Central memory CD4-positive, alpha-beta T cell (primary cell): ENCODE measurements at places on chromosomes 3 and 15.

DNA sequence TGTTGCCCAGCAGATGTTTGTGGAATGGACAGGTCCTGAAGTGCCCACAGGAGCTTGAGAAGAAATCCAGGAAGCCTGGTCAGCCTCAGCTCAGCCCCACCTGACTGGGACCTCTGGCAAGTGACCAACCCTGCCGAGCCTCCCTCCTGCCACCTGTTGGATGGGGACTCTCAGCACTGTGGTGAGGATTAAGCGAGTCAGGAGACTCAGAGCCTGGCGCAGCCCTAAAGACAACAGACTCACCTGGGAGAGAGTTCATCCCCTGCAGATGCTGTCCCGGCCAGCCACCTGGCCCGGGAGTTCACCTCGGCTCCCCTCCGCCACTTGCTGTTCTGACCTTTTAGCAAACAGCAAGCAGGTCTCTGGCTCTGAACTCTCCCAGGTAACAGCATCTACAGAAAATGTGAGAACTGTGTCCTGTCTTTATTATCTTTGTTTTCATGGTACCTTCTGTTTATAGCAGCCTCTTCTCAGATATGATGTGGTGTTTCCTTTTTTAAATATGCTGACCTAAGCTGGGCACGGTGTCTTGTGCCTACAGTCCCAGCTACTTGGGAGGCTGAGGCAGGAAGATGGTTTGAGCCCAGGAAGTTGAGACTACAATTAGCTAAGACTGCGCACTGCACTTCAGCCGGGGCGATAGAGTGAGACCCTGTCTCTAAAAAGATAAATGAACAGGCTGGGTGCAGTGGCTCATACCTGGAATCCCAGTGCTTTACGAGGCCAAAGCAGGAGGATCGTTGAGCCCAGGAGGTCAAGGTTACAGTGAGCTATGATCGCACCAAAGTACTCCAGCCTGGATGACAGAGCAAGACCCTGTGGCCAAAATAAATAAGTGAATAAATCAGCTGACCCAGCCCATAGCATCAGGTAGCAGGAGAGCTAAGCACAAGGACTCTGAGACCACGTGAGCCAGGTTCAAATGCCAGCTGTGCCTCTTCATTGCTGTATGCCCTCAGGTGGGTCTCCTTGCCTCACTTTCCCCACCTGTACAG, 32.4 kb upstream of the SLC6A6 start:
- DNase-seq: no peak

- no peak for DNase-seq
These were observed 43.8 kb downstream of the SPATA16 start for GRCh38 chr3:173096994-173097785.

GRCh38 chr15:66895794-66896453, 169.5 kb upstream of the SMAD3 start:
- no peak for DNase-seq

DNA sequence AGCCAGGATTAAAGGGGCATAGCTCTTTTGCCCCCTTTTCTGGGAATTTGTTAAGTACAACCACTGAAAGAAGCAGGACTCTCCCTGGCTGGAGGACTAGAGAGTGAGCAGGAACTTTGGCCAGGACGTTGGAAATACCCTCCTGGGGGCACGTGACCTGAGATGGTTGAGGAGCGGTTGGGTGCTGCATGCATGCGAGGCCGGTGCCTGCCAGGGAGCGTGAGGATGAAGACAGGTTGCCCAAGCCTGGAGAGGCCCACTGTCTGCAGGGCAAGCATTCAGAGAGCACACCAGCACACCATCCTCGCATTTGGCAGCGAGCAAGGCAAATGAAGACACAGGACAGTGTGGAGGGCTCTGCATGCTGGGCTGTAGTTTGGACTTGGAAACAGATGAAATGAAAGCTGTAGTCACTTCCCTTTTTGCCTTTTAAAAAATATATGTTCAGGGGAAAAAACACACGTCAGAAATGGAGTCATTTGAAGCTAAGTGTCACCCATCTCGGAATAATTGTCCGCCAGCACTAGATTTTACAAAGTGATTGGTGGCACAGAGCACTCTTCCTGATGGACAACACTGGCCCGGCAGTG, 217.6 kb downstream of the SLCO3A1 start:
- no peak for DNase-seq

GRCh38 chr3:14829811-14830210, 11.0 kb downstream of the FGD5 start:
- DNase-seq: no peak

DNA sequence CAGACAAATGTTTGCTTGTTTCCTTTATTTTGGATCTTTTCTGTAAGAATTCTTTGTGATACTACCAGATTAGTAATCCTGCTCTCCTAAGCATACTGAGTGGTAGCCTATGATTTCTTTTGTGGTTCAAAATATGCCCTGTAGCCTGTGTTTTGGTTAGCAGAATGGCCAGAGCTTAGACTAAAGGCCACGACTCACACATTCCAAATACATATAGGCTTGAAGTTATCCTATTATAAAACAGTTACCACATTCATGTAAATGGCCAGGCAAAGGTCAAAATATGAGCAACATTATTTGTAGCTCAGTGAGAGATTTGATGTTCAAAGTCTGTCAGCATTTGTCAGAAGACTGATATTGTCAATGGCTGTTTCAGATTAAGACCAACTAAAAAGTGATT, 84.5 kb downstream of the MITF start:
- no peak for DNase-seq

DNA sequence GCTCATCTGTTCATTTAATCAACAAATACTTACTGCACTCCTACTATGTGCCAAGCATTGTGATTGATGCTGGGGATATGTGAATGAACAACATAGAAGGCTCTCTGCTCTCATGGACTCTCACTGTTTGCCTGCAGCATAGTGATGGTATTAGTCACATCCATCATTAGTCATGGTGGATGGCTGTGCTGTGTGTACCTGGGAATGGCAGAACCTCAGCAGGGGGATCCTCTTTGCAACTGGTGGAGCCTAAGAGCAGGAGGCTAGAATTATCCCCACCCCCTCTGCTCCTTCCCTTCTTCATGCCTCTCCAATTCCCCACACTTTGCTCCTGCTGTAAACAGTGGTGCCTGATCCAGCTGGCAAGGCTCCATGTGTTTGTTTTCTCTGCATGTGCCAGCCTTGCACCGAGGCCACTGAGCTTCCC, 20.5 kb downstream of the BOC start:
- DNase-seq: no peak

DNA sequence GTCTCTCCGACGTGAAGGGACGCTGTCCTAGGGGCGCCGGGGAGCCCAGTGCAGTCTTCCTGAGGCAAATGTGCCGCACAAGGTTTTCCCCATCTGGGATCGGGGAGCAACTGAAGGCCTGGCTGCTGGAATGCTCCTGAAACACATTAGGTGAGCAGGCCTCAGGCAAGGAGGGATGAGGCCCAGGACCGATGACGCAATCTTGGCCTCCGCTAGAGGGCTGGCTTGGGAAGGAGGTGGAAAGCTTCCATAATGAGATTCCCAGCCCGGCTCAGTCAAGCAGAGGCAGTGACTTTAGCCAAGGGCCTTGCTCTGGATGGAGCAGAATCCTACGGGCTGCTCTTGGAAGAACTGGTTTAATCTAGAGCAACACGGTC, 50.8 kb downstream of the CPN2 start:
- DNase-seq: no peak

- no peak for DNase-seq
These were observed 141.1 kb upstream of the ZNF385D start for GRCh38 chr3:21892104-21892503.

GRCh38 chr15:64623347-64623996, 151.9 kb downstream of the RBPMS2 start:
- DNase-seq: no peak

GRCh38 chr3:193788189-193788991, 195.4 kb downstream of the OPA1 start:
- DNase-seq: no peak

GRCh38 chr3:119601154-119601553, 3.5 kb downstream of the PLA1A start:
- no peak for DNase-seq

GRCh38 chr3:84439476-84439875, 519.3 kb upstream of the CADM2 start:
- no peak for DNase-seq

- peak; percentile 48 for DNase-seq
These were observed 113.5 kb upstream of the LMOD3 start for GRCh38 chr3:69235882-69236281.

- no peak for DNase-seq
These were observed 52.7 kb downstream of the SLC25A36 start for GRCh38 chr3:140994316-140994715.

DNA sequence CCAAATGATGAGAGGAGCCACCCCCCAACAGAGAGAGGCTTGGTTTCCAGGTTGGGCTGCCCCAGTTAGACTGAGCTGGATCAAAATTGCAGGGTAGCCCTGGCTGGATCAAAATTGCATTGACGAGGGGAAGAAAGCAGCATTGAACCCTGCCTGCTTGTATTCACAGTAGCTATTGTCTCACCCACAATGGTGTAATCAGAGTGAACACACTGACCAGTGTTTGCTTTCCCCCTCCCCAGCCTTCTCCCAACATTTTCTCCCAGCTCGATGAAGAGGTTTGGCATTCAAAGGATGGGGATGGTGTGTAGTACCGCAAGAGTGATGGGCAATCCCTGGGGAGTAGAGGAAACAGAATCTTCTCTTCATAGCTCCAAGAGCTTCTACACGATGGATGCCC, 223.8 kb downstream of the ADAMTS9 start:
- no peak for DNase-seq

DNA sequence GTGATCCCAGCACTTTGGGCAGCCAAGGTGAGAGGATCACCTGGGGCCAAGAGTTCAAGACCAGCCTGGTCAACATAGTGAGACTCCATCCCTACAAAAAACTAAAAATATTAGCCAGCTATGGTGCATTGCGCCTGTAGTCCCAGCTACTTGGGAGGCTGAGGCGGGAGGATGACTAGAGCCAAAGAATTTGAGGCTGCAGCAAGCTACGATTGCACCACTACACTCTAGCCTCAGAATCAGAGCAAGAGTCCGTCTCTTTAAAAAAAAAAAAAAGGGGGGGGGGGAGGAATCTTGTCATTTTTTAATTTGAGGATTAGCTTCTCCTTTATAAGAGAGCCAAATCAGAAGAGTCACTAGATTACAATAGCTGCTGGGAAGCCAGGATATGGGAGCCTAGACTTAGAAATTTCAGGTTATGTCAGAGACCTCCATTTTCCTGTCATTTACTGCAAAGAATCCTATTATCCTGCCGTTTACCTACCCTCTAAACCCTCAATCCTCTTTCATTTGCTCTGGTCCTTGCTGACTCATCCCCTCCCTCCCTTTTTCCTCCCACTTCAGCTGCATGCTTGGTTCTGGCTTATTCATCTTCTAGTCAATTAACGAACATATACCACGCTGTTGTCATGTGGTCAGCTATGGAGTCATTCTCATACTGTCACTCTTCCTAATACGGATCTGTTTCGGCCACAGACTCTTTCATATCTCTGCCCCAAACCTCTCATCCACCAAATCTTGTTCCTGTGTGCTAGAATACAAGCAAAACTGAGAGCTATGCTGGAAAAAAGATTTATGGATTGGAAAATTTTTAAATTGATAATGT, 83.8 kb upstream of the PPIB start:
- DNase-seq: no peak

DNA sequence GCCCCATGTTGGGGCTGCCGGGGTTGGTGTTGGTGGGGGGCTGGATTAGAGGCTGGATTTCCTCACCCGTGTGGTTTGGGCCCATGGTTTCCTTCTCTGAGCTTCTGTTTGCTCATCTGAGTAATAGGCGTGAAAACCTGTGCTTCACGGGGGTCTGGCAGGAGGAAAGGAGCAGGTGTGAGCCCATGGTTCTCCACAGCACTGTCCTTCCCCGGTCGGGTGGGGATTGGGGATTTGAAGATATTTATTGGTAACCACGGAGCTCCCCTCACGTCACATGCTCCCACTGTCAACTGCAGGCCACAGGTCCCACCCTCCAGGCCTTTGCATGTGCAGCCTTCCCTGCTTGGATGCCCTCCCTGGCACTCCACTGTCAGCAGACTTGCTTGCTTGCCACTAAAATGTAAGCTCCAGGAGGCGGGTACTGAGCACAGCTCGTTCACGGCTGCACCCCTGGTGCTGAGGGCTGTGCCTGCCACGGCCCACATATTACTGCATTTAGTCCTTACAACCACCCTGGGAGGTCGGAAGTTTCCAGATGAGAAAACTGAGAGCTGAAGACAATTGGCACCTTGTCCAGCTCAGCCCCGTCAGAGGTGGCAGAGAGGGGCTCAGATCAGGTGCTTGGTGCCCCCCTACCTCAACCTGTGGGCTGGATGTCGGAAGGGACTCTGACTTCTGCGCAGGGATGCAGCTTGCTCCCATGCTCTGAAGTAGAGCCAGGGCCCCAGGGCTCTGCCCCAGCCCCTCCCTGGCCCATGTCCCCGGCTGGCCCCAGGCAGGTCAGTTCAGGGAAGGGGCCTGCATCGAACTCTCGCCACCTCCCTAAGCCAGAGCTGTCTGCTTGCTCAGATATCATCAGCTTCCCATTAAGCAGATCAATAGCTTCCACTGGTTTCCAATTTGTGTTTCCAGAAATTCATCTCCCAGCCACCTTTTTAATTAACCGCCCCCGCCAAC, 29.4 kb upstream of the IQSEC1 start:
- DNase-seq: no peak

- DNase-seq: no peak
These were observed 85.2 kb downstream of the STRIT1 start for GRCh38 chr3:155208183-155208800.

GRCh38 chr3:146640955-146641867, 36.1 kb upstream of the PLSCR5 start:
- no peak for DNase-seq

DNA sequence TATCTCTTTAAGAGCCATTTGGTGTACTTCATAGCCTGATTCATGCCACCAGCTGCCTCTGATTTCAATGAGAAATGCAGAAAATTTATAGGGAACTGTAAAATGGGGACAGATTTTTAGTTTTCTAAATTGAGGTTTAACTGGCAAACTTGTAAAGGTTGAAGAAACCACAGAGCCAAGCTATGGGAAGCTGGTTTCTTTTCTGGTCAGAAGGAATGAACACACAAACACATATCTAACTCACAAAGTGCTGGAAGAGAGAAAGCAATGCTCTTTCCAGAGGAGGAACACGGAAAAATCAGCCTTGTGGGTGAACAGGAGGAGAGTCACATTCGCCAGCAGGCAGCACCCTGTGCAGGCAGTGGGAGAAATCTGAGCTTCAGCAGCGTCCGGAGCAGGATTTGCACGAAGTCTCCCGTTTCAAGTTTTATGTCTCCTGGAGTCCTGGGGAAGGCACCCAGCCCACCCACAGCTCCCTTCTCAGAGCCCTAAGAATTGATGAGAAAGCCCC, 481 bp downstream of the MASP1 start:
- no peak for DNase-seq

- no peak for DNase-seq
These were observed 319.3 kb upstream of the AZI2 start for GRCh38 chr3:28667646-28668621.

DNA sequence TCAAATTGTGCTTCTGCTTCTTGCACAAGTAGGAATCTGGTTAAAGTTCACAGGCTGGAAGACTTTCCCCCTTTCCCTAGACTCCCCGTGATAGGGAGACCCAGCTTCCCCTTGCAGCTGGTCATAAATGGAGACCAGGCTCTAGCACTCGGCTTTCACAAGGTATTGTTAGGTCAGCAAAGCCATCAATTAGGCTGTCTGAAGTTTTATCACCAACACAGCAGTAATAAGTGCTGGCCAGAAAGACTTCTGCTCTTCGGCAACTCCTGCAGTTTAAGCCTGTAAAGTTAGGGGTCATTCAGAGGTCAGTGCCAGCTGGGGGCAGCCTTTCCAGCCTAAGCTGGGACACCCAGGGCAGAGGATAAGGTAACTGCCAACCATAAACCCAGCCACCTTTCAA, 203.4 kb downstream of the MEIS2 start:
- DNase-seq: no peak
